Transverse colon (tissue), 4 donors: ENCODE measurements at places on chromosomes 13 and 19. TPM values are rescaled to one million over a fixed set of nuclear protein-coding genes. Genes with fewer than 3 reads are reported as not detected.

Gene JAK3
- total RNA-seq = 8.6 TPM

- no peak overlapping the region for H3K4me3 ChIP-seq
- H3K27me3 ChIP-seq = no peaks in the 10 kb centered on the region
- peaks cover 5% of the 10 kb centered on the region for H3K4me1 ChIP-seq
- peaks cover 50% of the 10 kb centered on the region for H3K36me3 ChIP-seq
- DNase-seq = no peak
- no peak overlapping the region for H3K27ac ChIP-seq
Measured at GRCh38 chr13:28267497-28267896, 129.2 kb downstream of the PAN3 start.

DNA sequence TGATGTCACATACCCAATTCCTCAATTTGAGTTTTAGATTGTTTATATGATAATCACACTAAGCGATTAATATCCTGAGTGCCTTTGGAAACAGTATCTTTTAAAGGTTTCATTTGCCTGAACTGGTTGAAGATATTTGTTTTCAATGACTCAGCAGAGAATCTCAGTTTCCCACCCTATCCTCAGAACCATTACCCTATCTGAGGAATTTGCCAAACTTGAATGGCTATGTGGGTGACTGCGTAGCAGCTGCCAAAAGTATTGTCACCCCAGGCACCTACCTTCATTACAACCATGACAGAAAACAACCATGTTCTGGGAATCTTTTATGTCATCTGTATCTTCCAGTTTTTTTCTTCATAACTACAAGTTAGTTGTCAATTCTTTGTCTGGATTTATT, 440.1 kb upstream of the NBEA start:
- H3K4me1 ChIP-seq = no peaks in the 10 kb centered on the region
- no peaks in the 10 kb centered on the region for H3K36me3 ChIP-seq
- DNase-seq = no peak
- H3K27ac ChIP-seq = no peak overlapping the region
- no peak overlapping the region for H3K4me3 ChIP-seq

GRCh38 chr13:46751811-46752635, 44.9 kb downstream of the ESD start:
- H3K36me3 ChIP-seq = peaks cover 9% of the 10 kb centered on the region
- H3K27me3 ChIP-seq = no peaks in the 10 kb centered on the region
- H3K27ac ChIP-seq = no peak overlapping the region
- DNase-seq = no peak
- no peak overlapping the region for H3K4me3 ChIP-seq
